ENCODE measurements at places on chromosomes 6 and 20. TPM values are rescaled to one million over a fixed set of nuclear protein-coding genes. Genes with fewer than 3 reads are reported as not detected.

GRCh38 chr6:42783177-42783875 is 1.5 kb downstream of the BICRAL start:
- no peak overlapping the region for H3K4me3 ChIP-seq
- peaks cover 5% of the 10 kb centered on the region for H3K27me3 ChIP-seq
- peak; percentile 54 for DNase-seq
- peak overlapping the region; percentile 99 for H3K27ac ChIP-seq
- peaks cover 6% of the 10 kb centered on the region for H3K36me3 ChIP-seq

DNA sequence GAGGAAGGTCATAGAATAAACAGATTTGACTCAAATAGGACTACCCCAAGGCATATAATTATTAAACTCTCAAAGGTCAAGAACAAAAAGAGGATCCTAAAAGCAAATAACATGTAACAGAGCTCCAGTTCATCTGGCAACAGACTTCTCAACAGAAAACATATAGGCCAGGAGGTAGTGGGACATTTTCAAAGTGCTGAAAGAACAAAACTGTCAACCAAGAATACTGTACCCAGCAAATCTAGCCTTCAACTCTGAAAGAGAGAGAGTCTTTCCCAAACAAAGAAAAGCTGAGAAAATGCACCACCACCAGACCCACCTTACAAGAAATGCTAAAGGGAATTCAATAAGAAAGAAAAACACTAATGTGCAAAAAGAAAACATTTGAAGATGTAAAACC is 11.9 kb downstream of the NQO2 start:
- no peak overlapping the region for H3K27ac ChIP-seq
- no peaks in the 10 kb centered on the region for H3K27me3 ChIP-seq
- H3K4me1 ChIP-seq, result peaks cover 24% of the 10 kb centered on the region
- H3K4me3 ChIP-seq, result no peak overlapping the region
- DNase-seq, result no peak
- H3K36me3 ChIP-seq, result peaks cover 63% of the 10 kb centered on the region

GRCh38 chr6:138824482-138825144 is 28.7 kb downstream of the ECT2L start:
- H3K4me1 ChIP-seq, result no peaks in the 10 kb centered on the region
- H3K27me3 ChIP-seq, result no peaks in the 10 kb centered on the region
- H3K27ac ChIP-seq, result no peak overlapping the region
- no peak overlapping the region for H3K4me3 ChIP-seq
- H3K36me3 ChIP-seq, result no peaks in the 10 kb centered on the region

Gene ATP6V1G2
- total RNA-seq, result 3.3 TPM

DNA sequence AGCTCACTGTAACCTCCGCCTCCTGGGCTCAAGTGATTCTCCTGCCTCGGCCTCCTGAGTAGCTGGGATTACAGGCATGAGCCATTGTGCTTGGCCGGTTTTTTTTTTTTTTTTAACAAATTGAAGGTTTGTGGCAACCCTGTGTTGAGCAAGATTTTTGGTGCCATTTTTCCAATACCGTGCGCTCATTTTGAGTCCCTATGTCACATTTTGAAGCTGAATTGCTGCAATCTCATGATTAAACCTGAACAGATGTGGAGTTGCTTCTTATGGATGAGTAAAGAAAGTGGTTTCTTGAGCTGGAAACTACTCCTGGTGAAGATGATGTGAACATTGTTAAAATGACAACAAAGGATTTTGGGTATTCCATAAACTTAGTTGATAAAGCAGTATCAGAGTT is 16.6 kb downstream of the SASH1 start:
- H3K27ac ChIP-seq, result no peak overlapping the region
- no peak overlapping the region for H3K4me3 ChIP-seq

GRCh38 chr20:23144856-23145255 is 58.7 kb upstream of the CD93 start:
- DNase-seq, result no peak
- H3K27ac ChIP-seq, result no peak overlapping the region
- H3K4me1 ChIP-seq, result peaks cover 9% of the 10 kb centered on the region
- H3K27me3 ChIP-seq, result no peaks in the 10 kb centered on the region

Gene NR2E1
- total RNA-seq, result not detected

DNA sequence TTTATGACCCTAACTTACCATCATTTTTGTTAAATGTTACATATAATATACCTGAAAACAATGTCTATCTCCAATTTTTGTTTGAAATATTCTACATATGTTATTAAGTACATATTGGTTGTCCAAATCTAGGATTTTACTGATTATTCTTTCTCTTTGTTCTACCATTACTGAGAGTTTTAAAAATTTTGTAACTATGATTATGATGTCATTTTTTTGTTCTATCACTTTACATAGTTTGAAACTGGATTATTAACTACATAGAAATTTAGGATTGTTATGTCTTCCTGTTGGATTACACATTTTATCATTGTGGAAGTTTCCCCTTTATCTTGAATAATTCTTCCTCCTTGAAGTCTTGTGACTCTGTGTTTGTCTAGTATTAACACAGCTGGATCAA is 41.2 kb downstream of the LINC00237 start:
- peaks cover 9% of the 10 kb centered on the region for H3K27me3 ChIP-seq
- no peak overlapping the region for H3K27ac ChIP-seq
- no peak overlapping the region for H3K4me3 ChIP-seq

Gene FAM184A
- total RNA-seq, result 7.6 TPM

DNA sequence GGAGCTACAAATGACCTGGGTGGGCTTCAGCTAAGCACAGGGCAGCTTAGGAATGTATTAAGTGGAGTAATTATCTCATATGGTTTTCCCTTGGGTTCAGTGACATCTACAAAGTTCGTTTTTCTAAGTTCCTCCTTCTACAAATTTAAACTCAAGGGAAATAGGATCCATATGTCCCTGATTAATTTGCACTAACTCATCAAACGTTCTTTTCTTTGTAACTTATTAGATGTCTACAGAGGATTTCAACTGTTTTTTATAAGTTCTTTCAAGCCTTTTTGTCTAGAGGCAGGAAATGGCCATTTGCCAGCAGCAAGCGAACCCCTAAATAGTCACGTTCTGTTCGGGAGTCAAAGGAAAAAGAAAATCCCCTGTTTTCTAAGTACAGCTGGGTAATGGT is 1060.3 kb downstream of the KIF16B start:
- H3K36me3 ChIP-seq, result no peaks in the 10 kb centered on the region
- peaks cover 14% of the 10 kb centered on the region for H3K4me1 ChIP-seq
- no peak for DNase-seq
- H3K27ac ChIP-seq, result no peak overlapping the region

Gene AKIRIN2
- 67.4 TPM for total RNA-seq

Gene VSX1
- total RNA-seq, result 4.2 TPM

- no peak for DNase-seq
- no peak overlapping the region for H3K27ac ChIP-seq
- no peaks in the 10 kb centered on the region for H3K27me3 ChIP-seq
- H3K36me3 ChIP-seq, result peaks cover 25% of the 10 kb centered on the region
These were observed 42.6 kb upstream of the IRF4 start for GRCh38 chr6:348860-349396.

DNA sequence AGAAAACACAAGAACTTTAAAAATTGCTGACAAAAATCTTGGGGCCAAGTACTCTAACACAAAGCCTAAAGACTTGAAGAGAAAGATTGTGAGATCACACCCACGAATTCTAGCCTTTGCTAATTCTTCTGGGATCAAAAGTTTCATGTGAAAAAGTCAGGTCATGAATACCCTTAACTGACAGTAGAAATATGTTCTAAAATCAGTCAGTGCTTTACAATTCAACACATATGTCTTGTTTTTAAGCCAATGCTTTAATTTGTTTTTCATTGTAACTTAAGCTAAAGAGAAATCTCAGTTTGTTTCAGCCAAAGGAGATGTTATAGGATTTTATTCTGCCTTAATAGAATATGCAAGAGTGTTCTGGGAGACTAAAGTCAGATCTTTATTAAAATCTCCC is 78.2 kb upstream of the PLEKHG1 start:
- no peaks in the 10 kb centered on the region for H3K36me3 ChIP-seq
- no peak overlapping the region for H3K27ac ChIP-seq
- H3K4me1 ChIP-seq, result peaks cover 9% of the 10 kb centered on the region
- no peak for DNase-seq
- no peak overlapping the region for H3K4me3 ChIP-seq
- H3K27me3 ChIP-seq, result no peaks in the 10 kb centered on the region

DNA sequence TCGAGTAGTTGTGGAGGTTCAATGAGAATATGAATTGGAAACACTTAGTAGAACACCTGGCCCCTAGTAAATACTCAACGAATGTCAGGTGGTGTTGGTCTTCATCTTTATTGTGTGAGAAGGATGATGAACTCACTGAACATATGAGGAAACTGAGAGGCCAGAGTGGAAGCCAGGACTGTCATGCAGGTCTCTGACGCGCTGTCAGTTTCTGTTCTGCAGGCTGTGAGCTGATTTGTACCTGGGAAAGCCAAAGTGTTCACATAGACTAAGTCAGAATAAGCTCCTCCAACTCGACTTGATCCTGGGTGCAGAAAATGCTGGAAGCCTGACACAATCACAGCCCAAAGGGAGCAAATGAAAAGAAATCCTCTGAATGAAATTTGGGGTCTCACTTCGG is 222.2 kb downstream of the LY86 start:
- no peak overlapping the region for H3K27ac ChIP-seq
- peaks cover 12% of the 10 kb centered on the region for H3K27me3 ChIP-seq
- no peaks in the 10 kb centered on the region for H3K36me3 ChIP-seq
- no peak for DNase-seq
- peaks cover 24% of the 10 kb centered on the region for H3K4me1 ChIP-seq

- H3K4me3 ChIP-seq, result no peak overlapping the region
- DNase-seq, result no peak
- peaks cover 5% of the 10 kb centered on the region for H3K36me3 ChIP-seq
These were observed 53.8 kb downstream of the DCBLD1 start for GRCh38 chr6:117536317-117536716.

Gene C6orf52
- 8.2 TPM for total RNA-seq
